ENCODE measurements at places on chromosomes 12 and 14.
A peak's percentile ranks its signal among the peaks of the same experiment; 100 is the strongest.

- DNase-seq: no peak
Measured at GRCh38 chr14:91354221-91354916, 63.3 kb downstream of the CCDC88C start.

GRCh38 chr14:97177635-97178034 is 380.5 kb downstream of the VRK1 start:
- no peak for DNase-seq

DNA sequence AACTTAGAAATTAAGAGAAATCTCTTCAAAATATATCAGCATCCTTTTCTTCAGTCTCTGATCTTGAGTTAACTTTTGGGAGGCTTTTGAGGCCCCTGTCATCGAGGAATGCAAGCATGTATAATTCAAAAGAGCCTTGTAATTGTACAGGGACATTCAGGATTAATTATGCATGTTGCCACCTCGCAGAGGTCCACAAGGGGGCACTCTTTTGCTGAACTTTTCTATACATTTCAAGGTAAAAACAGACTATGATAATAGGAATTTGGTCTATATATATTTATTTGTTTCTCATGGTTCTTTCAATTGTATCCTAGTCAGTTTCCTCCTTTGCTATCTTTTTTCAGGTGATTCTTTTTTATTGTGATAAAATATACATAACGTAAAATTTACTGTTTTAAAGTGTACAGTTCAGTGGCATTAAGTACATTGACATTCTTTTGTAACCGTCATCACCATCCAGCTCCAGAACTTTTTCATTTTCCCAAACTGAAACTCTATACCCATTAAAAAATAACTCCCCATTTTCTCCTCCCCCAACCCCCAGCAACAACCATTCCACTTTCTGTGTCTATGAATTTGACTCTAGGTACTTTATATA is 47.0 kb upstream of the SLC2A13 start:
- peak; percentile 56 for DNase-seq

GRCh38 chr12:22287101-22287500 is 47.4 kb downstream of the ST8SIA1 start:
- no peak for DNase-seq

DNA sequence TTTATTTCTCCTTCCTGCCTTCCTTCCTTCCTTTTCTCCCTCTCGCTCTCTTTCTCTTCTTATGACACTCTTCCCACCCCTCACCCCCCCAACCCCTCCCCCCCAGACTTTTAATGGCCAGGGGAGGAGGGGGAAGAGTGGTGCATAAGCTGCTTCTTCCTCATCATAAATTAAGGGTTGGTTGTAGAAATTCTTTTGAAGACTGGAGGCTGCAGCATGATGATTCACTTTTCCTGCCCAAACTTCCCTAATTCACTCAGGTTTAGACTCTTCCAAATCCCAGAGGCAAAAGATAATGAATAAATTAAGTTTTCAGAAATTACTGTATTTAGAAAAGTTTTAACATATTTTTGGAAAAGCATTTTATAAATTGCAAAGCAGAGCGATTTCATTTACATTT is 58.2 kb downstream of the GRIP1 start:
- DNase-seq: no peak

- no peak for DNase-seq
Measured at GRCh38 chr12:86634456-86635410, 378.5 kb upstream of the MGAT4C start.

DNA sequence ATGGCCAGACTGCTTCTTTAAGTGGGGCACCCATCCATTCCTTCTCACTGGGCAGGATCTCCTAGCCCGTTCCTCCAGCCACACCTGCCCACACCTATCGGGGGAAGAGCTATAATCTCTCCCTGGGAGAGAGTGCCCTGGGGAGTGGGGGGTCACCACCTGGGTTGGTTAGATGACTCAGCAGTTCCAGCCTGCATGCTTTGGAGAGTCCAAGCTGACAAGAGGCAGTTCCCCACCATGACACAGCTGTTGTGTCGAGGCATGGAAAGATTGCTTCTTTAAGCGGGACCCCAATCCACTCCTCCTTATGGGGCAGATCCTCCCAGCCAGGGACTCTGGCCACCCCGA is 52.6 kb upstream of the PPFIA2 start:
- DNase-seq: no peak

- no peak for DNase-seq
Measured at GRCh38 chr12:111074965-111075364, 154.6 kb upstream of the MYL2 start.

GRCh38 chr12:45234139-45234865 is 18.4 kb downstream of the ANO6 start:
- no peak for DNase-seq

DNA sequence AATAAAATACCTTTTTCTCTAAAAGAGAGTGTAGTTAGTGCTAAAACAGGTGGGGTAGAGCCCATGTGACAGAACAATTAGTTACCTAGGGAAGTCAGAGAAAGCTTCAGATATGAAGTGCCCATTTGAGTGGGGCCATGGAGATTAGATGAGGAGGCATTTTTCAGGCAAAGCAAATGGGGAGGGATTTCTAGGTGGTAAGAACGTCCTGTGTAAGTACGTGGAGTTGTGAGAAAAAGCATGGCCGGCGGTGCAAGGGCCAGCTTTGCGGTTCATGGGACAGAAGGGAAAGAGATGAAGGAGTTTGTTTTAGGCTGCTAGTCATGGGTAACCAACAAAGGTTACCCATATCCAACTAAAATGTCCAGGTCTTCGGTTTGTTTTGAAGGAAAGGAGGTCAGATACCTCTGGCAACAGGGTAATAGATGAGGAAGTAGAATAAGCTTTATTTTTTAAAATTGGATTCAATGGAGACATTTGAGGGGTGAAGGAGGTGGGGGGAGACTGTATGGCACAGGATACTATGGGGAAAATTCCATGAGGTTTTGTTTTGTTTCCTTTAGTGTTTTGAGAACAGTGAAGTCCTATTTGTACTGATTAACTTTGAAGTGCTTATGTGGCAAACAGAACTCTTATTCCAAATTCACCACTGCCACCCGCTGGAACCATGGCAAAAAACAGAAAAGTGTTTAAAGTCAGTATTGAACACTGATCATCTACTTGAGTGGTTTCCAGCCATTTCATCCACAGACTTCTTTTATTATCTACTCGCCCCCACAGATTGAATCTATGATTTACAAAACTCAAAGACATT is 10.0 kb upstream of the SNRPF start:
- peak; percentile 15 for DNase-seq

DNA sequence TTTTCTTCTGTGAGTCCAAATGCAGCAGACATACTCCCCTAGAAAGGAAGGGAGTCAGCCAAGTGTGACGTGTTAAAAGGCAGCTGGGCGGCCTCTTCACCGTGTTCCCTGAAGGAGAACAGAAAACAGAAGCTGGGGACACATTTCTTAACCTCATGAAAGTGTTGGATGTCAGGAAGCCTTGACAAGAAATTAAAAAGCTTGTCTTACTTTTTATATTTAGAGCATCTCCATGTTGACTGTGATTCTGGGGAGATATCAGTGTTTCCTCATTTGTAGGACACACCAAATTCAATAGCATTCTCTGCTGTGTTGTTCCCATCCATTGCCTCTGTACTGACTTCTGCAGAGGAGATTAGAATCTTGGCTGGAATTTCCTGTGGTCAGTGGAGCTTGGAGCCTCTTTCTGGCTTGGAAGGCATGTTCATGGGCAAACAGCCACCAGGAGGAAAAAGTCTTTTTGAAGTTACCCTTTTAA is 93.7 kb downstream of the RMST start:
- DNase-seq: no peak

DNA sequence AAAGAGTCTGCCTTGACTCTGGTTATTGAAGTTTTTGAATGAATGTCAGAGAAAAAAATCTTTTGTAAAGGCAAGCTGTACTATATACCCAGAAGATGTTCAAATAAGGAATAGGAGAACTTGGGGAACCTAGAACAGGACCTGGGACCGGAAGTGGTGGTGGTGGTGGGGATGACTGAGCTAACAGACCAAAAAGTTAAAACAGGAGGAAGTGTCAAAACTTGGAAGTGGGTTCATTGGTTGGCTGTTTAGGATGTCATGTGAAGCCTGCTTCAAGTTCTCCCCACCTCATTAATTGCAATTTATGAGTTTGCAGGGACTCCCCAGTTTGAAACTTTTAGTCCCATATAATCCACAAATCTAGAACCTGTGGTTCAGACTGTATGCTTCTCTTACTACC is 26.2 kb downstream of the PLXNC1 start:
- peak; percentile 32 for DNase-seq

GRCh38 chr14:36221112-36221511 is 44.6 kb upstream of the PTCSC3 start:
- DNase-seq: no peak

DNA sequence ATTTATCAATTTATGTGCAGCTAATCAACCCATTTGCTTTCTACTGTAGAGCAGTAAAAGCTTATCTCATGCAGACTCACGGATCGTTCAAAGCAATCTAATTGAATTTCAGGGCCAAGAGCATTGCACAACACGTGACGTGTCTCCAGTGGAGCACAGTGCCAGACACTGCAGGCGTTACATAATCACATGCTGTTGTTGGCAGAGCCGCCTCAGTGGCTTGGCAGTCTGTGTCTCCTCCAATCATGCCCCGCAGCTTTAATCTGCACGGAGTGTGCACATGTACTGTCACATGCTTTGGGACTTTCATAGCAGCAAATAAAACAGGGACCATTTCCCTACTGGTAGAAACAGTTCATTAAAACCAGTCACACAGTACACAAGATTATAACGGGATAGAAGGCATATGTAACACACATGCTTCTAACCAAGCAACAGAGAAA is 309.3 kb downstream of the ITPR2 start:
- no peak for DNase-seq

GRCh38 chr12:50182461-50182860 is 15.3 kb upstream of the CERS5 start:
- DNase-seq: no peak

DNA sequence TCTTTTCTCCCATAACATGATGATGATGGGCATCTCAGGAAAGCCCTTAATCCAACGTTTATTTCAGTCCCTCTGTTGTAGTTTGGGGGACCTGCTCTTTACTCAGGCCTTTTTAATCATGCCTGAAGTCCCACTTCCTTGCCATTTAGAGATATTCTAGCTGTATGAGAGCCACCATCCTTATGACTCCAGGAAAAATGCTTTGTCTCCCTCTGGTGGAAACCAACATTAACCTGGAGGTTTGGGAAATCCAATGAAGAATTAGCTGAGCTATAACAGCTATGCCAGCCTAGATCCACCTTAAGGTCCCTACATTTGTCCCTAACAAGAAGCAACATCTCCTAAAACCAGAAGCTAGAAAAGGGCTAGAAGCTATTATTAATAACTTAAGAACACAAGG is 1399.1 kb downstream of the LRFN5 start:
- DNase-seq: no peak

DNA sequence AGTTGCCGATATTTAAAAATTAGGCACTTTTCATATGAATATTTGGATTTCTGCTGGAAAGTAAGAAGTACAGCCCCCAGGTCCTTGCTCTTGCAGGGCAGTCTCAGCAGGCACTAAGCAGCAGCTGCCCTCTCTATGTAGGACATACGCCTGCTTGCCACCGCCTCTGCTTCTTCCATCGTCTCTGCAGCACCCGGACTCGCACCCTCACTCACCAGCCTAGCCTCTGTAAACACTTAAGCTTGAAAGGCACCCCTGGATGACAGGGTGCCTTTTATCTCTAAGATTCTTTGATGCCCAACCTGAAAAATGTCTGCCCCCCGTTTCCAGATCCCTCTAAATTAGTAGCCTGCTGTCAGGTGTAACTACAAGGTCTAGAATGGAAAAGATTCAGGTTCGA is 19.0 kb downstream of the OTUB2 start:
- no peak for DNase-seq

GRCh38 chr12:54439521-54440255 is 20.6 kb upstream of the ITGA5 start:
- peak; percentile 57 for DNase-seq

- no peak for DNase-seq
Measured at GRCh38 chr12:4250691-4251090, 22.9 kb upstream of the CCND2 start.

- no peak for DNase-seq
Measured at GRCh38 chr12:25629341-25629740, 76.3 kb upstream of the LMNTD1 start.

- peak; percentile 35 for DNase-seq
Measured at GRCh38 chr12:92574051-92574783, 128.6 kb upstream of the PLEKHG7 start.

DNA sequence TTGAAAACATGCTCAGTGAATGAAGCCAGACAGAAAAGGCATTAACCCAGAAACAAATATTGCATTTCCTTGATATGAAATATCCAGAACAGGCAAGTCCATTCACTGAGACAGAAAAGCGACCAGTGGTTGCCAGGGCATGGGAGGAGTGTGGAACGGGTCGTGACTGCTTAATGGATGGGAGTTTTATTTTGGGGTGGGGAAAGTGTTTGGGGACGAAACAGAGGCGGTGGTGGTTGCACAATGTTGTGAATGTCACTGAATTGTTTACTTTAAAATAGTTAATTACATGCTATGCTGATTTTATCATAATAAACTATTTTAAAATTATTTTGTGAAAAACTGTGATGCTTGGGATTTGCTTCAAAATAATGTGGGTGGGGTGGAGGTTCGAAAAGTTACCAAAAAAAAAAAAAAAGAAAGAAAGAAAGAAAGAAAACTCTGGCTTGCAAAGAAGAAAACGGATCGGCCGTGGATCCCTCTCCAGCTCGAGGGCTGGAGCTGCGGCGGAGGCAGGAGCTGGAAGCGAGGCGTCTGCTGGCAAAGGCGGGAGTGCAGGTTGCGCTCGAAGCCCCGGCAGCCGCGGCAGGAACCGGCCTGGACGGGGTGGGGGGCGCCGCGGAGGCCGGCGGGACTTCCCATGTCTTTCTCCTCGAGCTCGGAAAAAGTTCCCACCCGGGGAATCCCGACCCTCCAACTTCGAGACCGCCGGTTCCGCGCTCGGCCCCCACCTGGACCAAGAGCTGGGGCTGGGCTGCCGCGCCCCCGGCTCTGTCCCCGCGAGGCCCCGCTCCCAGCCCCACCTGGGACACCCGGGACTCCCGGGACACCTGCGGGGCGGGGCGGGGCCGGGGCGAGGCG is 524 bp upstream of the P2RX2 start:
- no peak for DNase-seq

DNA sequence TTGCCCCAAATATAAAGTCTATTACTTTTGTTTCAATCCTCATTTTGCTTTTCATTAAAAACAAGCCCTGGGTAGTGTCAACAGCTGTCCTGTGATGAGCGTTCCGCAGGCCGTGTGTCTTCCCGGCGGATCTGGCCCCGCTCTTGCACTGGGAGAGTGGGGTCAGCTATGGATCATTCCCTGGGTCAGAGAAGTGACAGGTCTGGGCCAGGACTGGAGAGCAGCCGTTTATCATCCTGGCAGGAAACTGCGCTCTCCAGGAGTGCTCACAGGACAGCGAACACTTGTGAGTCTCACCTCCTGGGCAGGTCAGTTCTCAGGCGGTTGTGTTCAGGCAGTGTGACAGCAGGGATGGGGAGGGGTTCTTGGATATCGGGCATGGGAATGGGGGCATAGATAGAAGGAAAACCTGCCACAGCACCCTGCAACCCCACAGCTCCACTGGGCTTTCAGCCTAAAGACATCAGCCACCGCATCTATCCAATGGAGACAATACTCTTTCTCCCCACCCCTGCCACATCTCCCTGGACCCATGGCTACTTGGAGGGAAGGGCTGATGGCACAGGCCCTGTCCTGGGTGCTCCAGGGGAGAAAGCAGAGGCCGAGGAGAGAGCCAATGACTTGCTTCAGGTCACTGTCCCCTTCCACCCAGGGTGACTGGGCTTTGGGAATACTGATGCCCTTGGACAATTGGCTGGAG is 47.8 kb upstream of the CHGA start:
- DNase-seq: no peak
